T-helper 2 cell (primary cell): ENCODE measurements at places on chromosomes 6 and 20.

DNA sequence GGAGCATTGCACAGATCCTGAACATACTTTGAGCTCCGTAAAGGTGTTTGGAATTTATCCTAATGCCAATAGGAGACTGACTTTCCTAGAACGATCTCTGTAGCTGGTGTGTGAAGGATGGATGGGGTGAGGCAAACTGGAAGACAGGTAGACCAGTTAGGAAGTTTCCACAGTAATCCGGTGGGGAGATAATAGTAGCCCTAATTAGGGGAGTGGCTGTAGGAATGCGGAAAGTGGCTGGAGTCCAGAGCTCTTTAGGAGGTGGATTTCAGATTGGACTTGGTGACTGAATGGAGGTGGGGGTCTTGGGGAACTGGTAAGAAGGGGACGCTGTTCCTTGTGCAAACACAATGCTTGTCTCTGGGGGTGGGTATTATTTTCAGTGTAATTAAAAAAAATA lies 146.3 kb downstream of the SOX4 start:
- DNase-seq = no peak

DNA sequence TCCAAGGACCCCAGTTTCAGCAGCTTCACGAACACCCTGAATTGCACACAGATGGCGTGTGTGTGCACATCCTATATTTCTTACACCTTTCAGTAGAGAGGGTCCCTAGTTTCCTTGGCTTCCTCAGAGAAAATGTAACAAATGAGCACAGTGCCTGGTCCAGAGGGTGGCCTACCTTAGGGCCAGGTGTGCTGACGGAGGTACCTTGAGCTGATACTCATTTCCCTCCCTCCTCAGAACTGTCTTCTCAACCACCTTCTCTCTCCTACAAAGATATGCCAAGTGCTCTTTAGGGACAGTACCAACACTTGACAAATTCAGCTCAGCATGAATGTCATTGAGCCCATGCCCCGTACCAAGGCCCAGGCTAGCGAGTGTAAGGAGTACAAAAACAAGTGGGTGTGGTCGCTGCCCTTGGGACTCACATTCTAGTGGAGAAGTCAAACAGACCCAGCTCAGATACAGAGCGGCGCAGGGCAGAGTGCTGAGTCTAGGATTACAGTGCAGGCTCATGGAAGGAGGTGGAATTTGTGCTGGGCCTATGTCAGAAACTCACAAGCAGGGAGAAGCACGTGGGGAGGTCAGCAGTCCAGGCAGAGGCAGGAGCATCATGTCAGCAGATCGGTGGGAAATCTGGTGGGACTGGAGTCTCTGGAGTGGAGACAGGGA lies 9.6 kb upstream of the BPHL start:
- no peak for DNase-seq

DNA sequence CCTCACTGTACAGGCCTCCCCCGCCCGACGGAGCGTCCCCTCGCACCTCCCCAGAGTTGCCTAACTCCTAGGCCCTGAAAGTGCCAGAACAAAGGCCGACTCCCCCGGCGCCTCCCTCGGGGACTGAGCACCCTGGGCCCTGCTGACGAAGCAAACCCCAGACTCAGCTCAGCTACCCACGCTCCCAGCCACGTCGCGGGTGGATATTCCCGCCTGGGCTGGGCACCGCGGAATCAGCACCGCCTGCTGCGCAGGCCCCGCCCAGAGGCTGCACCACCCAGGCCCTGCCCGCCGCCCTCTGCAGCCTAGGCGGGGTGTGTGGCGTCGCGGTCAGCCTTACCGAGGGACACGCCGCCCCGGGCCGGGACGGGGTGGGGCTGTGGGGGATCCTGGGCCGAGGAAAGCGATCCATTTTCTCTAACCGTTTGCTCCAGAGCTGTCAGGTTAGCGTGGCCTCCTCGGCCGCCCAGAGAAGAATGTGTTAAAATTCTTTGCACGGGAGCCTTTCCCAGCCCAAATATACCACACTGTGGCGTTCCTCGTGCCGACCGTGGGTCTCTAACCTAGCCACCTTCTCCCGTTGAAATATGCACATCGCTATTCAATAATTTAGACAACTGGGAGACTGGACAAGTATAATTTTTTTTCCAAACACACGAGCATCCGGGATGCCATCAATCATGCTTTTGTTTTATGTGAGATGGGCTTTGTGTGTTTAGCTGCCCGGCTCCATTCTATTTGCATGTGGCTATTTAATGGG lies 31.4 kb downstream of the TFAP2A start:
- no peak for DNase-seq

DNA sequence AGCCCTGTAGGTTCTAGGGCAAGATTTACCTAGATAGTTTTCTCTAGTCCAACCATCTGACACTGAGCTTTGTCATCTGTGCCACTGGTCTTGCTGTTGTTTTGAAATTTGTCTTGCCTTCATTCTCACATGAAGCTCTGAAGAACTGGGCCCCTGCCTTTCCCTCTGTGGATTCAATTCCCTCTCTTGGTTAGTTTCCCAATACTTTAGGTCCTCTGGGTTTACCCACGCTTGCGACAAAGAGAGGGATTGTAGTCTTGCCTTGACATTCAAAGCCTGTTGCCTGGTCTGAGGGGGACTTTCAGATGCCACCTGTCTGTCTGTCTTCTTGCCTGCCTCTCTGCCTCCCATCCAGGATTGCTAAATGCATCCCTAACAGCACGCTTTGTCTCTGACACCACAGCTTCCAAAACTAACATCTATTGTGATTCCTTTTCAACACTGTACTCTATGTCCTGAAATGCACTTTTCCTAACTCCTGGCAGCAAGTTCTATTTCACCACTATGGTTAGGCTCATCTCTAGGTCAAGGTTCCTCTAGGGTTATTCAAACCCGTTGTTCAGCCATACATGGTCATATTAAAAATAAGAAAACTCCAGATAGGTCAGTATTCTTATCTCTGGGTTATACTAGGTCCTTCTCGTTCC lies 25.5 kb upstream of the MANEA start:
- no peak for DNase-seq

DNA sequence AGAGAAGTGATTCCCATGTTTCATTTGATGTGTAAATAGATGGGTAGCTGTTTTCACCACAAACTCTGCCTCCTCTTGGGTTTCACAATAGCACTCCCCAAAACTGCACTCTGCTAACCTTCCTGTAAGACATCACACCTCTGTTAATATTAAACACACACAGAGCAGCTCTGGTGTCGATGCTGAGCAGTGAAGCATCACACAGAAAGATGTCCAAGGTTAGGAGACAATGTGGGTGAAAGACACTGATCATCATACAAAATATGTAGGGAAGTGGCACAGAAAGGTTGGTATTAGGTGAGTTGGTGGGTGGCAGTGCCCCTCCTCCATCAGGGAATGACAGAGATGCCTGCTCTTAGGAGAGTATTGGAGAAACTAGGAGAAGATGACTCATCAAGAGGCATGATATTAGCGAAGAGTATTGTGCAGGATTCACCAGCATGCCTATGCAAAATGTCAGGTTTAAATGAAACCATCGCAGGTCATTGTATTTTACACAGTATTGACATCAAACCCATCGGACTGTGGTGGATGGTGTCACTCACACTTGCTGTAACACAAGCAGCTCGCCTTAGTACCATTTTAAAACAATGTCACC lies 199.7 kb downstream of the TBXT start:
- DNase-seq = no peak

DNA sequence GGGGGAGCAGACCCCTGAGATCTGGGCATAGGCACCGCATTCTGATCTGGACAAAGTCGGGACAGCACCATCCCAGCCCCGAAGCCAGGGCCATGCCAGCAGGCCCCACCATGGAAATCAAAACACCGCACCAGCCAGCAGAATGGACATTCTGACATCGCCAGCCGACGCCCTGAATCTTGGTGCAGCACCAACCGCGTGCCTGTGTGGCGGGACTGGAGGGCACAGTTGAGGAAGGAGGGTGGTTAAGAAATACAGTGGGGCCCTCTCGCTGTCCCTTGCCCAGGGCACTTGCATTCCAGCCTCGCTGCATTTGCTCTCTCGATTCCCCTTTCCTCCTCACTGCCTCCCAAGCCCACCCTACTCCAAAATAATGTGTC lies 2.0 kb downstream of the NNAT start:
- DNase-seq = no peak

GRCh38 chr6:160102956-160103824 lies 18.4 kb upstream of the SLC22A1 start:
- no peak for DNase-seq

- no peak for DNase-seq
Observed at GRCh38 chr6:83051377-83052172, 14.1 kb downstream of the UBE3D start.

DNA sequence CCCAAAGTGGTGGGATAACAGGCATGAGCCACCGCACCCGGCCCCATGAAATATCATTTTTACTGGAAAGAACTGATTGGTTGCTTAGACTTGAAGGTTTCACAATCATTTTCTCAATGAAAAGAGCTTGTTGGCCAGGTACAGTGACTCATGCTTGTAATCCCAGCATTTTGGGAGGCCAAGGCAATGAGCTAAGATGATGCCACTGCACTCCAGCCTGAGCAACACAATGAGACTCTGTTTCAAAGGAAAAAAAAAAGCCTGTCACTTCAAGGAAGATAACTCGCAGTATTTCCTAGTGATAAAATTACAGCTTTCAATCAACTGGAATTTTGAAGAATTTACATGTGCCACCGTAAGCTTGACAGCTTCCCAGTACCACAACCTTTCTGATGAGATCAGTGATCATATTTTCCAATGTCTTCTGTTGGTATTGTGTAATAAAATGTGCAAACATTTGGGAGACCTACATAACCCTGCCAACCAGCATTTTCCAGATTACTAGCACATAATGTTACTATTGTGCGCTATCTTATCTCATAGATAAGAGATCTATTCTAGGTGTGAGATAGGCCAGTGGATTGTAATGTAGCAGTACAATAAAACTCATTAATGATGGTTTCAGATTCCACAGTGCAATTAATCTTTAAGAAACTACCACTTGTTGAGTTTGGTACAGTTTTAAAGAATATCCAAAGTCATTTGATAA lies 7.2 kb downstream of the PNLDC1 start:
- no peak for DNase-seq

DNA sequence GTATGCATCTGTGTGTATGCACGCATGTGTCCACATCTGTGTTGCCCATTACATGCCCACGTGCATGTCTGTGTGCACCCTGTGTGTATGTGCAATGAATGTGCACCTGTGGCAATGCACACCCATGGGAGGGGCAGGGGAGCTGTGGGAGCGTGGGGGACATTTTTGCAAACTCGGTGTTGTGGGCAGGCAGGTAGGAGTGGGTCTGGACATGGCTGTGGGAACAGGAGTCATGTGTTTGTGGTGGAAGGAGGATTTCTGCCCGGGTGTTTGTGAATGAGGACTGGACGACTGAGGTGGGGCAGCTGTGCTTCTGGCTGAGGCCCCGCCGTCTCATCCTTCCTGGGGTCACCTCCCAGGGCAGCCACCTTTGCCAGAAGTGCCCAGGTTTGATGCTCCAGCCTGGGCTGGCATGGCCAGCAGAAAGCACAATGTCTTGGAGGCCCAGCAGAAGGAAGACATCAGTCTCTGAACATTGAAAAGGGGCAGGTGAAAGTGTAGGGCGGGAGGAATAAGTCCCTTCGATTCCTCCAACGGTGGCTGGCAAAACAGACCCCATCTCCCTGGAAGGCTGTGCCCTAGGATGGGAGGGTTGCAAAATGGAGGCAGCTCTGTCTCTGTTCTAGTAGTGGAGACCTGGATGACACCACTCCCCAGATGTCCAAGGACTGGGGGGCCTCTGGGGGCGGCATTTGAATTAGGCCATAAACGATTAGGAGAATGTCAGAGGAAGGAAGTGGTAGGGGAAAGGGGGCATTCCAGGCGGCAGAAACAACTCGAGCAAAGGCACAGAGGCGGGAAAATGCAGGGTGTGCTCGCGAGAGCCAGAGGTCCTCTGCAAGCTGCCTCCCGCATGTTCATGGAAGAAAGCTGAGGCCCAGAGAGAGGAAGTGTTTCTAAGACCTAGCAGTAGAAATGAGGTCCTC lies 19.1 kb upstream of the ARMC12 start:
- no peak for DNase-seq

- DNase-seq = no peak
Observed at GRCh38 chr6:81169166-81169565, 583.3 kb downstream of the TENT5A start.

GRCh38 chr6:112352607-112353006 lies 5.5 kb downstream of the RFPL4B start:
- DNase-seq = no peak

- DNase-seq = peak; percentile 51
Observed at GRCh38 chr6:16690608-16691142, 70.6 kb downstream of the ATXN1 start.

GRCh38 chr20:11261533-11262000 lies 587.8 kb upstream of the JAG1 start:
- DNase-seq = no peak

GRCh38 chr20:1905693-1906092 lies 10.5 kb downstream of the SIRPA start:
- no peak for DNase-seq

DNA sequence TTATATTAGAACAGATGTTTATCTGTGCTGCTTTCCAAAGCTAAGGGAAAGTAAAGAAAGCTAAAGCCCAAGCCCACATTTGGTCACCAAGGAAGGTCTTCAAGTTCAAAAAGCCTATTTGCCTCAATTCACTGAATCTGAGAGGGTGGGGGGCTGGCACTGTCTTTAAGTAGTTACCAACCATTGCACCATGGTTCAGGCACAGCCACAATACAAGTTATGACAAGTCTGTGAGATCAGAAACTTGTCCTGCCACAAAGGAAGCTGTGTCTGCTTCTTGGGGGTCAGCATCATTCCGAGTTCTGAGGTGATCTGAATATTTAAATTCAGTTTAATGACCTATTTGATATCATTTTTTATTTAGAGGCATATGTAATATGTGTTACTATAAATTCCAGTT lies 78.3 kb upstream of the OPRM1 start:
- DNase-seq = no peak

GRCh38 chr6:44642870-44643522 lies 255.5 kb downstream of the CDC5L start:
- DNase-seq = peak; percentile 25

DNA sequence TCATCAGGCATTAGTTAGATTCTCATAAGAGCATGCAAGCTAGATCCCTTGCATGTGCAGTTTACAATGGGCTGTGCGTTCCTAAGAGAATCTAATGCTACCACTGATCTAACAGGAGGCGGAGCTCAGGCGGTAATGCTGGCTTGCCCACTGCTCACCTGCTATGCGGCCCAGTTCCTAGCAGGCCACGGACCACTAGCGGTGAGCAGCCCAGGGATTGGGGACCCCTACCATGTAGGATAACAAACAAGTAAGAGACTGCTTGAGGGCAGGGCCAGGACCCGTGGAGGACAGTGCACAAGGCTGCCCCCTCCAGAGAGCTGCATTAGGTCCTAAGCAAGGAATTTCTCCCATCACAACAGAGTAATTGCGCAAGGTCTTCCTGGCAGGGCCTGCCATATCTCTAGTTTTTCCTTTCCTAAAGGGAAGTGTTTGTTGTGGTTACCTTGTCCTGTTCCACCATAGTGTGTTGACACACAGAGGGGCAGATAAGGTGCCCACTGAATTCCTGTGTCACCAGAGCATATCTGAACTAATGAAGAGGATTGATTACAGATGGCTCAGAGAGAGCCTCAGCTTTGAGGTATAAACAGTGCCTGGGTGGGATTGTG lies 58.0 kb downstream of the PACRG start:
- DNase-seq = no peak

- no peak for DNase-seq
Observed at GRCh38 chr20:16321291-16321690, 252.0 kb downstream of the KIF16B start.
